ENCODE measurements at places on chromosomes 12 and 14.

GRCh38 chr14:79580906-79581305 is 630.4 kb downstream of the DIO2 start:
- no peak for DNase-seq

GRCh38 chr14:90381999-90382451 is 14.8 kb upstream of the CALM1 start:
- no peak for DNase-seq

DNA sequence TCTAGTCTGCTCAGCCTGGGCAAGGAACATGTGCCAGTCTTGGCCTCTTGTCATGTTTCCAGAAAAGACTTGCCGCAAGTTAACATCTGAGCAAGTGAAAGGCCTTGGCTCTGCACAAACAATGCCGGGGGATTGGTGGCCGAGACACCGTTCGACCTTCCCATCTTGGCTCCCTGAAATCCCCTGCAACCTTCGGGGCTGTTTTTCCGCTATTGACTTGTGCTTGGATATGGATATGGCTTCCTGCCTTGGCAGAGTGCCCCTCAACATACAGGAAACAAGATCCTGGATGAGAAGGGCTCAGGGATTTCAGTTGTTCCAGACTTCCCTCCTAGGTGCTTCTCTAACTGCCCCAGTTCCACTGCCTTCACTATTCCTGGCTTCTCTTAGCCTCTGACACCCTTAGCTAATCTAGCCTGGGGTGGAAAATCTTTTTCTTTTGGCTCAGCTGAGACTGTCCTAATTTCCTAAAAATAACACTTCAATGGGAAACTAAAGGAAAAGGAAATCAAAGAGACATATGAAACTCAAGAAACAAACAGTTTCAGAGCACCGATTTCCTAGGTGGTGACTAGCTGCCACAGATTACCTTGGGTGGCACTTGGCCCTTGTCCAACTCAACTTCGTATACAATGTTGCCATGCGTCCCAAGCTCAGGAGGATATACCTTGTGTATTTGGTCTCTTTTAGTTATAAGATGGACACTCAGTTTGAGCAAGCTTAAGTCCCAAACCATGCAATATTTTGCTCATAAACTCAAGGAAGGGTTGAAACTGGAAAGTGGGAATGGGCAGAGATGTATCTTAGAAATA is 33.9 kb downstream of the RDH12 start:
- DNase-seq, result no peak

DNA sequence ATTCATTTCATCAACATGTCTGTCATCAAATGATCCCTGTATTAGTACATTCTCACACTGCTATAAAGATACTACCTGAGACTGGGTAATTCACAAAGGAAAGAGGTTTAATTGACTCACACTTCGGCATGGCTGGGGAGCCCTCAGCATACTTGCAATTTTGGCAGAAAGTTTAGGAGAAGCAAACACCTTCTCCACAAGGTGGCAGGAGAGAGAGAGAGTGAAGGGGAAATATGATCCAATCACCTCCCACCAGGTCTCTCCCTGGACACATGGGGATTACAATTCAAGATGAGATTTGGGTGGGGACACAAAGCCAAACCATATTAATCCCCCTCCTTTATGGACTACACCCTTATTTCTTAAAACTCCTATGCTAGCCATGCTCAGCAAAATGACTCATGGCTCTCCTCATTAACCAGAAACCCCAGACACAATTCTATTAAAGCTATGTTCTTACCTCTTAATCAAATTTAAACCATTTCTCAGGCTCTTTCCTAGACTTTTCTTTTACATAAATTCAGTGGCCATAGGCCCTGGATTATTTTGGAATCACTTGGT is 932.3 kb downstream of the FLRT2 start:
- no peak for DNase-seq

GRCh38 chr12:65113621-65114035 is 7.5 kb downstream of the WIF1 start:
- no peak for DNase-seq

DNA sequence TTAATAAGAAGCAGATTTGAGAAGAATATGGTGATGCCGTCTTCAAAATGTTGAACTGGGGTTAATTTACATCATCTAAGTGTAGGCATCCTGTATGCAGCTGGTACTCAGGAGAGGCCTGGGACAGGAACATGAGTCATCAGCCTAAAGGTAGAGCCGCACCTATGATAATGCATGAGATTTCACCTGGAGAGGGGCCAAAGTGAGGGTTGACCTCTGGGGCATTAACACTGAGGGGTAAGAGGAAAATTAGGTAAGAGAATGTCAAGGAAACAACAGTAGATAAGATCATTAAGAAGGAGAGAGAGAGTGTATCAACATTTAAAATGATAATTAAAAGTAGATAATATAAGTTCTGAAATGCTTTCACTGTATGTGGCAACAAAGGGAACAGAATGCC is 20.2 kb upstream of the SSTR1 start:
- DNase-seq, result no peak

DNA sequence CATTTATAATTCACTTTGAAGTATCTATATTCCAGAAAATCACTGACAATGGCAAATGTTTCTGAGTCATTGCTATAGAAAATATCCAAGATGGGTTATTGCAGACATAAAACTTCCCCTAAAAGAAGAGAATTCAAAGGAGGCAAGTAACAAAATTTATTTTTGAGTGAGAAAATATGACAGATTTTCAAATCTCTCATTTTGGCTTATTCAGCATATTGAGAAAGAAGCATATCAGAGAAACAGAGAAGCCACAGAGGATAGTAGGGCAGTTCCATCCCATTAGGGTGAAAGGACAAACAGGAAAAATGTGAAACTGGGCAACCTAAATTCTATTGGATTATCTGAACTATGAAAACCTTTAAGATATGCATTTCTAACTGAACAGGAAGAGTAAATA is 85.0 kb downstream of the SYT1 start:
- DNase-seq, result no peak

GRCh38 chr12:51714666-51715065 is 123.6 kb downstream of the SCN8A start:
- no peak for DNase-seq

DNA sequence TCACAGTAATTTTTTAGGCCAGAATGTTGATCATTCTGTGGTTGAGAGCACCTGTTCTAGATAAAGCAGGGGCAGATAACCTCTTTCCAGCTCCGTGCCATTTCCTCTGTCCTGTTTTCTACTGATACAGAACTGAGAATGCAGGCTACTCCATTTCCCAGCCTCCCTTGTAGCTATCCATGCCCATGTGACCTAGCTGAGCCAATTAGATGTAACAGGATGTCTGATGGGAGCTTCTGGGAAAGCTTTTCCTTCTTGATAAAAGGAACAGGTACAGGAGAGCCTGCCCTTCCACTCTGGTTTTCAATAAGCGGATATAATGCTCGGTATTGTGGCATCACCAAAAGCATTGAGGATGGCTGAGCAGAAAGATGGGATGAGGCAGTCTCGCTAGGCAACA is 54.2 kb downstream of the LRRC74A start:
- no peak for DNase-seq

DNA sequence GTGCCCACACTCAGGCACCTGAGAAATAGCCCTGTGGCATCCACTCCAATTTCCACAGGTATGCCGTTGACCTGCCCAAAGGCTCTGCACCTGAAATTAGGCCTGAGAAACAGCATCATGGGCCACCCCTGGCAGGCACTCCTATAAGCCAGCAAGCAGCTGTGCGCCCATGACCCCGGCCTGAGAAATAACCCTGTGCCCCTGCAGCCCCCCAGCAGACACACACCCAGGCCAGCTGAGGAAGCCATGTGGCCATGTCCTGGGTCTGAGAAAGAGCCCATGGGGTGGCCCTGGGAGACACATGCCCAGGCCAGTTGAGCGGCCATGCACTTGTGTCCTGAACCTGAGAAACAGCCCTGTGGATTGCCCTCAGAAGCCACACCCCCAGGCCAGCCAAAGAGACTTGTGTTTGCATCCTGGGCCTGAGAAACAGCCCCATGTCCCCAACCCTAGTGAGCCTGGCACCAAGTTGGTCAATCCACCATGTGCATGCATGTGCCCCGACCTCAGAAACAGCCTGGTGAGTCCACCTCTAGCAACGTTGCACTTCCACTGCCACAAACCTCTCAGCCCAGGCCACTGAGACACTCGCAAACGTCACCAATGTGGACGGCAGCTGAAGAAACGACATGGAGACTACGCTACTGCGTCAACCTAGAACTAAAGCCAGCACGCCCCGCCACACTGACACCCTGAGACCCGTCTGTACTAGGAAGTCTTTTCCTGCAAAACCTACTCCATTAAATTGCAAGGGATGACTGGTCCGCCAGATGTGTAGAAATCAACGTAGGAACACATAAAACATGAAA is 411.9 kb downstream of the TMEM121 start:
- DNase-seq, result no peak

DNA sequence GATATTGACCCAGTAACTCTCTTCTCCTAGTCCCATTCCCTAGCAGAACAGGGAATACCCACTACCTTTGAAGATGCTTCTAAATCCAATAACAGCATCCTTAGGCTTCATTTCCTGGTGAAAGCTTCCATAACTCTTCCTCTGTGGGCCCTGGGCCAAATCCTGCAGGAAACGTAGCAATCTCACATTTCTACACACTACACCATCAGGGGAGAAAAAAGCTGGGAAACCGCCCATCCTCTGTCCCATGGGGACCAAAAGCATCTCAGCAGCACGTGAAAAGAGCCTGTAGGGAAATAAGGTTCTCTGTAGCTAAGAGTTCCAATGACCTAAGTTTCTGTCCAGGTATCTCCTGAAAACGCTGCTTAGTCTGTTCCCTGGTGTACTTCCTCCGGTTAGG is 340.2 kb downstream of the DPF3 start:
- no peak for DNase-seq

DNA sequence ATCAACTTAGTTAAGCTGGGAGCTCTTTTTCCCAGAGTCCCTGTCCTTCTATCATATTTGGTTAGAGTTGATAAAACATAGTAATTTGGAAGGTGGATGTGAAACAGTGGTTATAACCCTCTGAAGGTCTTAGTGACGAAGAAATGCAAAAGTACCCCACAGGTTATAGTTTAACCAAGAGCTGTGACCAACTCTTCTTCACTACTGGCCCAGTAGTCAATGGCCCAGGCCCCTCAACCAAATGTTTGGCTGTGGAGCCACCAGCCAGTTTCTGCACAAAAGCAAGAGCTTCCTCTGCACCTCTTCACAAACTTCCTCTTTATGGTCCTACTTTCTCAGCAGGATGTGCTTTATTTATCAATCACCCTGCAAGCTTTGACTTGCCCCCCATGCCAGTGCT is 132.6 kb downstream of the BMP4 start:
- DNase-seq, result no peak

- DNase-seq, result no peak
Measured at GRCh38 chr12:3170423-3171194, 93.4 kb downstream of the TSPAN9 start.

DNA sequence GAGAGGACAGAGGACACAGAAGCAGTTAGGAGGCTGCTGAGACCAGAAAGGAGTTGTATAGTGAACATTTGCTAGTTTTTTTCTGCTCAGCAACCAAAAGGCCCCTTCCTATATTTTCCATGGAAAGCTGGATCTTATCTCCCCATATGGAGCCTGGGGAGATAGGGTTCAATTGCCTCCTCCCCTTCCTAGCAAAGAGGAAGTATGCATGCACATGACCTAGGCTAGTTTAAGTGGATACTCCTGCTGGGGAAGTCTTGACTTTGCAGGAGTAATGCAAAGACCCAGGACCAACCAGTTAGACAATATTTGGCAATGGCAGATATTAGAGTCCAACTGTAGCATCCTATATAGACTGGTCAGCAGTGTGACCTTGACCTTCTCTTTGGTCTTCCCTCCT is 15.1 kb downstream of the CHD8 start:
- DNase-seq, result no peak

DNA sequence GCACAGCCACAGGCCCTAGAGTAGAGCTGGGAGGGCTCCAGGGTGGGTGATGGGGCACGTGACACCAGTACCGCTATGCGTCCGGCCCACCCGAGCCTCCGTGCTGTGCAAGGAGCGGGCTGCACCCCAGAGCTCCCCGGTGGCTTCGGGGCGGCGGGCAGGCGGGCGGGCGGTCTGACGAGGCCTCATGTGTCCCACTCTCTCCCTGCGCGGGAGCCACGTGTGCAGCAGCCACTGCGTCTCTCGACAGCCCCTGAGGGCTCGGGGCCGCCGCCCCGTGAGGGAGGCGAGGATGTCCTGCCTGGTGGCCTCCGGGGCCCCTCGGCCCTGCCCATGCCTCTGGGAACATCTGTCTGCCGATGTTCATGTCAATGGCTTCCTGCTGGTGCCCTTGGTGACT is 51.2 kb upstream of the FBRSL1 start:
- no peak for DNase-seq

- no peak for DNase-seq
Measured at GRCh38 chr12:28936221-28936620, 212.9 kb upstream of the FAR2 start.
